ENCODE measurements at places on chromosomes 3 and 15.

GRCh38 chr3:50170689-50171088, 15.6 kb downstream of the SEMA3F start:
- no peak for DNase-seq

DNA sequence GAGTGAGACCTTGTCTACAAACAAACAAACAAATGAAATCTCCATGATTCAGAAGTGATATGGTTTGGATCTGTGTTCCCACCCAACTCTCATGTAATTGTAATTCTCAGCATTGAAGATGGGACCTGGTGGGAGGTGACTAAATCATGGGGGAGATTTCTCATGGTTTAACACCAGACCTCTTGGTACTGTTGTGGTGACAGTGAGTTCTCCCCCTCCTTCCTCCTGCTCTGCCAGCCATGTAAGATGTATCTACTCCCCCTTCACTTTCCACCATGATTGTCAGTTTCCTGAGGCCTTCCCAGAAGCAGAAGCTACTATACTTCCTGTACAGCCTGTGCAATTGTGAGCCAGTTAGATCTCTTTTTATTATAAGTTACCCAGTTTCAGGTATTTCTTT, 438.4 kb upstream of the THBS1 start:
- DNase-seq, result no peak

DNA sequence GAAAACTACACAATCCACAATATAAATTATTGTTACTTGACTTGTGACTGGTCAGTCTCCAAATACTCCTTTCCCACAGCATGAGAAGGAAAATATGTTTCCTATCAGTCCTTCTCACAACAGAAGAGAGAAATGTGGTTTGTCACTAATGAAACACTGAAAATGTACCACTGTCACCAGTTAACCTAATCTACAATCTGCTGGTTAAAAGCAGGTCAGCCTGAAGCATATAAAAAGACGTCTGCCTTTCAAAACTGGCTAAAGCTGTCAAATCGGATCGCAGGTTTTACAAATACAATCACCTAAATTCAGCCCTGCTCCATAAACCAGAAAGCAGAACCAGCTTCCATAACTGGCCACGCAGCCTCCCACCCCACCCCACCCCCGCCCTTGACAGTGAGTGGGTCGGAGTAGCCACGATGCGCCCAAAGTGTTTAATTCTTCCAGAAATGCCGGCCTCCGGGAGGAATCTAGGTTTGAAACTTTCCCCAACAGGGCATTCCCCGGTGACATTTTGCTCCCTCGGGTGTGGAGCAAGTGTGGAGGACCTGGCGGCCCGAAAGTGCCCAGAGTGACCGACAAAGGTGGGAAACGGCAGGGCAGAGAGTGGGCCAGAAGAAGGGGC, 682 bp downstream of the ETFA start:
- DNase-seq, result no peak

GRCh38 chr3:159923336-159923735, 65.3 kb upstream of the IL12A start:
- no peak for DNase-seq

- DNase-seq, result no peak
These were observed 34.3 kb downstream of the FAIM start for GRCh38 chr3:138642927-138643253.

DNA sequence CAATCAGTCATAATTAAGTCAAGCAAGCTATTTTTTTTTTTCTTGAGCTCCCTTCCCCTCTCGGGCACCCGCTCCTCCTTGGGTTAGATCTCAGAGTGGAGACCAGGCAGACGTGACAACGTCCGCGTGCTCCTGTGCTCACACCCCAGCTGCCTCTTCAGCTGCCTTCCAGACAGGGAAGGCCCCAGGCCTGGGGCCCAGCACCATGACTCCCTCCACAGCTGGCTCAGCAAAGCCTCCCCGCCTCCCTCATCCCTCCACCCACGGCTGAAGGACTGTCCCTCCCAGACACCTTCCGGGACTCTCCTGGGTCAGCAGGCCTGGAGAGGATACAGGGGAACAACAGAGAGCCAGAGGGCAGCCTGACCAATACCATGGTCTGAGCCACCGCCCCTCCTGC, 87.9 kb upstream of the LINGO1 start:
- DNase-seq, result no peak

DNA sequence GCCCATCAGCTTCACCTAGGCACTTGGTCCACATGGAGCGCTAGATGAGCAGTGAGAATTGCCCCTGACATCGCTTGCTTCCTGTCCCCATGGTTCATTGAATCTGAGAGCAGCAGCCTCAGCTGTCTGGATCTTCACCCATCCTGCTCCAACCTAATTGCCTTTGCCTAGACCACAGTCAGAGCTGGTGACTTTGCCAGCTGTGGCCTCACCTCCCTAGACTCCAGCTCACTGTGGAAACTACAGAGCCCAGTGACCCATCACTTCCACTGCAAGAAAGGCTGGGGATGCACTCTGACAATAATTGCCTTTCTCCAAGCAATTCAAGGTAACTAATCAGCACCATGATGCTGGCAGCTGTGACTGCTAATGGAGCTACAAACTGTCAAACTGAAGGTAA, 30.6 kb upstream of the SLC6A1 start:
- no peak for DNase-seq

All from stimulated activated CD4-positive, alpha-beta T cell treated with anti-CD3 and anti-CD28 coated beads, Interleukin-4, amount 100 ng/mL, for 24 hours (primary cell).